ENCODE measurements at places on chromosomes 13 and 19.

- DNase-seq = no peak
Observed at GRCh38 chr13:21015284-21015683, 46.1 kb downstream of the LATS2 start.

DNA sequence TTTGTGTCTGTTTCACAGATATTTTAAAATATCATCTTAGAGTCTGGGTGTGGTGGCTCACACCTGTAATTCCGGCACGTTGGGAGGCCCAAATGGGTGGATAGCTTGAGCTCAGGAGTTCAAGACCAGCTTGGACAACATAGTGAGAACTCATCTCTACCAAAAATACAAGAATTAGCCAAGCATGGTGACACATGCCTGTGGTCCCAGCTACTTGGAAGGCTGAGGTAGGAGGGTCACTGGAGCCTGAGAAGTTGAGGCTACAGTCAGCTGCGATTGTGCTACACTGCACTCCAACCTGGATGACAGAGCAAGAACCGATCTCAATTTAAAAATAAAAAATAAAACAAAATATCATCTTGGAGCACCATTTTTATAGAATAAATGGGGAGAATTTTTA is 1247.6 kb upstream of the MIR17HG start:
- no peak for DNase-seq

GRCh38 chr19:29562299-29563297 is 36.8 kb downstream of the VSTM2B start:
- DNase-seq = no peak

GRCh38 chr19:51224163-51224641 is 678 bp upstream of the CD33 start:
- no peak for DNase-seq

- no peak for DNase-seq
Observed at GRCh38 chr13:99994638-99995020, 13.0 kb downstream of the ZIC2 start.

DNA sequence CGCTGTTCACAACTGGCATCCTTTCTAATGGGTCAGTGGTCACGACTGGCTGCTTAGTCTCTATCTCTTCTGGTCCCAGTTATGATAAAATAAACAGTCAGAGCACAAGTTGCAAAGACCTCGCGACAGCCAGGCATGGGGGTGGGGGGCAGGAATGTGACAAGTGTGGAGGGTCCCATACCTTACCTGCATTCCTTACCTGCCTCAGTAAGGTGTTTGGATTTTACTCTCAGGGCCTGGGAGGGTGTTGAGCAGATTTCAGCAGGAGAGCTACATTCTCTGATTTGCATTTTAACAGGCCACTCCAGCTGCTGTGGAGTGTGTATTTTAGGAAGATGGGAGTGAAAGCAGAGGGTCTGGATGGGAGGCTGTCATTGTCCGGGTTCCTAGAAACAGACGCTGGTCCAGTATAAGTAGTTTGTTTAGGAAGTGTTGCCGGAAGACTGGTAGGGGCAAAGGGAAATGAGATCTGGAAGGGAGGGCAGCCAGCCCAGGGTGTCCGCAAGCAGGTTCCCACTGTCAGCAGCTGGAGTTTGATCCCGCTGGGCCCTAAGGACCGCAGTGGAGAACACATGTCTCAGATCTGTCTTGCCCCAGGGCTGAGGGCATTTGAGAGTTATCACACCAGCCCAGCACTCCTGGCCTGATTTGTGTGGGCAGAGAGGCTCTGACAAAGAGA is 920.0 kb downstream of the UQCRFS1 start:
- DNase-seq = no peak

- peak; percentile 59 for DNase-seq
Observed at GRCh38 chr19:50658441-50659317, 9.4 kb downstream of the C19orf81 start.

DNA sequence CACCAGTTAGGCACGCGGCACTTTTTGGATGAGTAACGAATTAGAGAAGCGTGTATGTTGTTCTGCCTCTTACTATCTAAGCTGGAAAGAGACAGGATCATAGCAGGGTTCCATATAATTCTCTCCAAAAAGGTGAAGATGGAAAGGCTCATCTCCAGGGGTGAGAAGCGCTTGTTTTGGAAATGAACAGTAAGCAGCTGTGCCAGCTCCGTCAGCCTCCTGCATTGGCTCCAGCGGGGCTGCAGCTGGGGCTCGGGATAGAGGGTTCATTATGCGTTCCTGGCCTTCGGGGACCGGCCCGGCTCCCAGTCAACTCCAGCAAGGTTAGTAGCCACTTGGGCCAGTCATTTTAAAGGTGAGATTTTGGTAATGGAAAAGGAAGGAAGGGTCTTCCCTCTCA is 155.5 kb downstream of the COL4A1 start:
- no peak for DNase-seq

DNA sequence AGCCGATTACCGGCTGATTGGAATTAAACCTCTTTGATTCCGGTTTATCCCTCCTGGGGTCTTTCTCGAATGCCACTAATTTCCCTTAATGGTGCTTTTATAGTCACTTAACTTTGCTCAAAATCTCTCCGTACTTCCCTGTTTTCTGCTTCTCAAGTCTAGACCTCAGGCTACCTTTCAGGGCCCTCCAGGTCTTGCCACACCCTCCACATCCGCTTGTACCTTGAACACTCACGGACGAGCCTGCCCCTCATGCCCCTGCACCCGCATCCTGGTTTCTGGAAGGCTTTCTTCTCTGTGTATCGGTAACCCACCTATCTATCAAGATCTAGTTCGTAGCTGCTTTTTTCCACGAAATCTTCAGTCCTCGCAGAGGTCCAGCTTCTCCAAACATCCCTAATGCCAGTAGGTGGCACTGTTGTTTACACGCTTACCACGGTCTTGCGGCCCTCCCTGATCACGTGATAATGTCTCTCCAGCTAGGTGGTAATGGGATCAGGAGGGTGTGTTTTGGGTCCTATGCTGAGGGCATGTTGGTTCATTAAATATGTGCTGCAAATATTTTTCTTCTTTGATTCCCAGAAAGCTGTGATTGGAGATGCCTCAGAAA is 13.8 kb downstream of the ATP12A start:
- peak; percentile 39 for DNase-seq

DNA sequence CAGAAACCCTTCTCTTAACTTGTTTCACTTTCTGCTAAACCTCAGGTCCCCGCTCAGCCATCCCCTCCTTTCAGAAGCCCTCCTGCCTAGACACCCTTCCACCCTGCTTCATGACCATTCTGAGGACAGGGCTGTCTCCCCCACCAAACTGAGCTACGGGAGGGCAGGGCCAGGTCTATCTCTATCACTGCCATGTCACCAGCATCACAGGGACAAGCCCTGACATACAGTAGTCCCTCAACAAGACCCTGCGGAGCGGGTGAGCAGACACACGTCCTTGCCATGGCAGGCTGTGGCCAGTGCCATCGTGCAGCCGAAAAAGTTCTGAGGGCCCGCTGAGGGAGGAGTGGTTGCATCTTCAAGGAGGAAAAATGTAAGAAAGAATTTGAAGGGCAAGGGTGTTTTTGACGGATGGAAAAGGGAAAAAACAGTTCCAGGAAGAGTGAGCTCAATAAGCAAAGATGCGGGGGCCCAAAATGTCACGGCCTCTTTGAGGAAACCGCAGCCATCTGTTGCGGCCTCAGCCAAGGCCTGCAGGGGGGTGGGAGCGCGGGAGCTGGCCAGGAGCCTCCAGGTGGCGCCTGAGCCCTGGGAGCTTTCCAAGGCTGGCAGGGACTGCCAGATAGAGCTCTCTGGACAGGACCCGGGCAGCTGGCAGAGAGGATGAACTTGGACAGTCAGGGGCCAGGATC is 8.1 kb downstream of the PTGIR start:
- peak; percentile 71 for DNase-seq

DNA sequence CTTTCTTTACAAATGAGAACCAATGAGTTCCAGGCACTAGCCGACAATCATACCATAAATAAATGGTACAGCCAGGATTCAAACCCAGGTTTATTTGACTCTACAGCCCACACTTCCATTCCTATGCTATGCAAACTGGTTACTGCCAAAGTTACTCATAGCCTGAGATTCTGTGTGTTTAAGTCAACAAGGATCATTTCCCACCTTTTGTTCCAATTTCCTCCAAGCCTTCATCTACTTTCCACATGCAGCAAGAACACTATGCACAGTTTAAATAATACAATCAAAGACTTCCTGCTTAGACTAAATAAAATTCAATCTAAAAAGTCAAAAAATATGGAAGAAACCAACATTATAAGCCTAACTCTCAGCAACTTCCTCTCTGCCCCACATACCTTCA is 59.2 kb upstream of the KLF12 start:
- DNase-seq = no peak

GRCh38 chr13:30735025-30735871 is at the start of gene ALOX5AP:
TSS of gene ALOX5AP (plus strand) at chr13:30735543. CDS start at chr13:30735606, 63 bp downstream.
- DNase-seq = peak; percentile 32

- no peak for DNase-seq
Observed at GRCh38 chr13:114152285-114152645, 19.8 kb upstream of the RASA3 start.

GRCh38 chr13:98141509-98142379 is 1.1 kb upstream of the FARP1 start:
- DNase-seq = no peak

DNA sequence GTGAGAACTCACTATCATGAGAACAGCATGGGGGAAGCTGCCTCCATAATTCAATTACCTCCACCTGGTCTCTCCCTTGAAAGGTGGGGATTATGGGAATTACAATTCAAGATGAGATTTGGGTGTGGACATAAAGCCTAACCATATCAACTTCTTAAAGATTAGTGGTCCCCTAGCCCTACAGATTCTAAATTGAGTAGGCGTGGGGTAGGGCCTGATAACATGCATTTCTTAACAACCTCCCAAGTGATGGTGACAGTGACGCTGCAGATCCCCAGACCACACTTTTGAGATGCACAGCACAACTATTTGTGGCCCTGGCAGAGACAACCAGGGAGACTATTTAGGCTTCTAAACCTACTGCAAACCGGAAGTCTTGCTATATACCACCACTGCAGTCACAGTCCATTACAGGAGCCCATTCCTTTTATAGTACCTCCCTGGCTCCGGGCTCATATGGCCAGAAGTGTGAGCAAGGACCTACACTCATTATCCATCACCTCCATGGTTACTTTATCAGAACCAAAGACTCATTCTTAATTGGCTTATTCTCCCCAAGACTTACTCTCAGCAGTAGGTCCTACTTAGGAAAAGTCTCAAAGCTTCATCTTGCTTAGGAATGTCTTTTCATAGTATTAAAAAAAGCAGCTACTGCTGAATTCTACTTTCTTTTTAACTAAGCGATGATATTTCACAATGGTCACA is 2.1 kb upstream of the DPY19L3 start:
- DNase-seq = no peak

GRCh38 chr19:13784731-13785452 is 10.4 kb upstream of the ZSWIM4 start:
- peak; percentile 74 for DNase-seq

GRCh38 chr19:47124937-47125668 is 5.5 kb upstream of the SAE1 start:
- DNase-seq = peak; percentile 78

- no peak for DNase-seq
Observed at GRCh38 chr13:33869005-33869404, 51.1 kb downstream of the RFC3 start.

DNA sequence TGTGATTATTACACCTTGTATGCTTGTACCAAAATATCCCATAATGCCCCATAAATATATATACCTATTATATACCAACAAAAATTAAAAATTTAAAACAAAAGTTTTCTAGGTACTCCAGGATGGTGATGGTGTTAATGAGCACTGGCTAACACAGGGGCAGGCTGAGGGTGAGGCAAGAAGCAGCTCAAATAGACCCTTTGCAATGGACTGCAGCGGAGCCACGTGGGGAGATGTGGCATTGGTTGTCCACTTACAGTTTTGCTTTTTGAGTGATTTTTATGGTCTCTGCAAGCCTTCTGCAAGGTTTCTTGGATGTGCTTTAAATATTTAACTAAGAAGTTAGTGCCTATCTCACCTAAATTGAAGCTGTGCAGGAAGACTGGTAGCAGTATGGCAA is 132.9 kb downstream of the RAP2A start:
- DNase-seq = no peak

DNA sequence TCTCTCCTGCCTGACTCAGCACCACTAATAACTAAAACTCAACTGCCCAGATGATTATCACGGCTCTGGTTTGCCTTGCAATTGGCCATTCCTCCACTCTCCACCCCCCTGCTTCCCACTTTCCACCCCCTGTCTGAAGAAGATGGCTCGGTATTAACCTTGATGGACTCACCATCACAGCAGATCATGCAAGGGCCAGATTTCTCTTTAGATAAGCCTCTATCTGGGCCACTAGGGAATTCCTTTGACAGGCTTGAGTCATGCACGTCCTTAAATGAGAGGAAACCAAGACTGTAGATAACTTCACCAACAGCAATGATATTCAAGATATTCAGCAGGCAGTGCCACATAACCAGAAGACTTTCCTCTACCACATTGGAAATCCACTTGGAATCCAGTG is 131.1 kb upstream of the NBEA start:
- no peak for DNase-seq

DNA sequence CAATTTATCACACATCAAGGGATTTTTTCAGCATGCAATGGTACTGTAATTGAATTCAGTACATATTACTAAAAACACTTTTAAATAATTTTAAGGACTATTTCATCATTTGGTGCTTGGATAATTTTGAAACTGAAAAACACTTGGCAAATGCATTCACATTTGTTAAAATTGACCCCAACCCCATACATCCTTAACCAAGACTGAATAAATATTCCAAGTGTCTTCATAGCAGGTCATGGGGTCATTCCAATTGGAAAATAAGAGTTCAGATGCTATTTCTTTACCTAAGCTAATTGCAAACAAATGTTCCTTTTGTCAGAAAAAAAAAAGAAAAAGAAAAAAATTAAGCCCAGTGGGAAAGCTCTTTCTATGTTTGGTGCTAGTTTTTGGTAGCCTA is 516.4 kb upstream of the SPRY2 start:
- no peak for DNase-seq

- DNase-seq = no peak
Observed at GRCh38 chr13:95505265-95505664, 47.3 kb upstream of the CLDN10 start.

DNA sequence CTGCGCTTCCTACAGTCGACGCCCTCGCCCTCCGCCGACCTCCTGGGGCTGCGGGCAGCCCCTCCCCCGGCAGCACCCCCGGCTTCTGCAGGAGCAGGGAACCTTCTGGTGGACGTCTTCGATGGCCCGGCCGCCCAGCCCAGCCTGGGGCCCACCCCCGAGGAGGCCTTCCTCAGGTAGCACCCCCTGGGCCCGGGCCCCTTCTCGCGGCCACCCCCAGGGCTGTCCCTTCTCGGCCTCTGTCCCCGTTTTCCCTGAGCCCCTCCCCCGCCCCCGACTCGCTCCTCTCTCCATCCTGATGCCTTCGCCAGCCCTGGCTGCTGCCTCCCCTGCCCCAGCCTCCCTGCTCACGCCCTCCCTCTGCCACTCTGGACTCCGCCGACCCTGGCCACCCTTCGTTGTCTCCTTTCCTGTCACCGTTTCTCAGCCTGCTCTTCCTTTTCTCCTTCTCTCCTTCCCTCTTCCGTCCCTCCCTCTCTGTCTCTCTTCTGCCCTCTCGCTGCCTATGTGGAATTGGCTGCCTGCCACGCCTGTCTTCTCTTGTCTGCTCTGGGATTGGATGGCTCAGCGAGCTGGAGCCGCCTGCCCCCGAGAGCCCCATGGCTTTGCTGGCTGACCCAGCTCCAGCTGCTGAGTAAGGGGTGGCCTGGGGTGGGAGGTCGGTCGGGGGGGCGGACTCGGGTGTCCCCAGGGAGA is 11.0 kb downstream of the FUZ start:
- peak; percentile 91 for DNase-seq

Measured in fibroblast of upper back skin (primary cell).